AG04450 (cell line): ENCODE measurements at places on chromosomes 11 and 22.
A peak's percentile ranks its signal among the peaks of the same experiment; 100 is the strongest.

DNA sequence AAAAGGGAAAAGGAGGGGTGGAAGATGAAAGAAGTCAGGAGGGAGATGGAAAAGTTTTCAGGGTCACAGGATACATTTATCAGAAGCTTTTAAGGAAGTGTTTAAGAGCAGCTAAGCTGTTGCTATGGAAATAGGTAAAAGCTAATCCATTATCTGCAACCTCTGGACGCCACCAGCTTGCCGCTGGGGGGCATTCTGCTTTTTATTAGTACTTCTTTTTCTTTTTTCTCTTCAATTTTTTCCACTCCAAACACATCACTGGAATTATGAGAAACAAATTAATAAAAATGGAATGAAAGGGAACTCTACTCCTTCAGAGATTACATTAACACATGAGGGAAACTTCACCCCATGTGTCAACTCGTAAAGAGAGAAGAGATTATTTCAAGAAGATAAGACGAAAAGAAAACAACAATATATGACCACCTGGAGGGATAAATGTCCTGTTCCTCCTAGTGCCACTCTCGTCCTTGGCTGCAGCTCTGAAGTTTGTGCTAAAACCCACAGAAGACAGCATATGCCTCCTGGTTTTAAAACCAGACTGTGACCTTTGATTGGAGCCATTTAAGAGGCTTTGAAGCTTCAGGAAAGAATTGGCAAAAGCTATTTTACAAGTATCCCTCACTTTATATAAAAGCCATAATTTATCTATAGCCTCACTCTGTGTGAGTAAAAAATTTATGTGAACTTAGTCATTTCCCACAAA lies 972.8 kb downstream of the OPCML start:
- DNase-seq, result no peak

GRCh38 chr22:35582861-35583670 lies 34.1 kb downstream of the MB start:
- no peak for DNase-seq

DNA sequence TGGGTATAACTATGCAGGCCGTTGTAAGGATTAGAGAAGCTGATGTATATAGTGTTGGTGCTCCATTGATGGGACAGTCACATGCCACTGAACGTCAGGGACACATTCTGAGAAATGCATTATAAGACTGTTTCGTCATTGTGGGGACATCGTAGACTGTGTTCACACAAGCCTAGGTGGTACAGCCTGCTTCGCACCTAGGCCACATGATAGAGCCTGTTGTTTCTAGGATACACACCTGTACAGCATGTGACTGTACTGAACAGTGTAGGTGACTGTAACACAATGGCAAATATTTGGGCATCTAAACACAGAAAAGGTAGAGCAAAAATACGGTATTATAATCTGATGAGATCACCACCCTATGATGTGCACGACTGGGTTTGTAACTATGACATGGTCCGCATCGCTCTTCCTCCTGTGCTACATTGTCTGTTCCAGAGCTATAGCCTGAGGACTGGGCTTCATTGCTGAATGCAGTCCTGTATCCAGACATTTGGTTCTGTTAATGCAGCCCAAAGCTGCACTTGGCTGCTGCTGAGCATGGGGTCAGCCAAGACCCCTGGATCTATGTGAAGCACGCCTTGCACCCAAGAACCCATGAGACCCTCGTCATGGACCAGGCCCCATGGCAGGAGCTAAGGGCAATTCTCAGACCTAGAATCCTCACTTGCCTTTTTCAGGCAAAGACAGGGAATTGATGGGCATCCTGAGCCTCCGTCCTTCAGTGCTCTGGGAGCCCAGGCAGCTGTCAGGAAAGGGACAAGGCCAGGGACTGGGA lies 51.1 kb upstream of the THY1 start:
- no peak for DNase-seq

DNA sequence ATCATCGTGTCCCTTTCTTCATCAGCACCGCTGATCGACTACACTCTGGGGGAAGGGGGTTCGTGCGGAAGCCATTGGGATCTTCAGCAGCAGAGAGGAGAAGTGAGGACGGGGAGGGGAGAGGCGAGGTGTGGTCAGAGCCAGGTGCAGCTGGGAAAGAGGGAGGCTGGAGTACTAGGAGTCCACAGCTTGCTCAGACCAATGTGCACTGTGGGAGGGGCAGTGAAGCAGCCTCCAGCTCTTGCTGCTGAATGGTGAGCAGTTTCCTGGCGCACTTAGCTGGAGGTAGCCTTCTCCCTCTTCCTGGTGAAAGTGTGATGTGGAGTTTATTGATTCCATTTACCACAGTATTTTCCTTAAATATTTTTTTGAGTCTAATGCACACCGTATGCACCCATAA lies 99.0 kb upstream of the NECTIN1 start:
- DNase-seq, result no peak

GRCh38 chr11:117600234-117600783 lies 196.7 kb downstream of the DSCAML1 start:
- DNase-seq, result no peak

DNA sequence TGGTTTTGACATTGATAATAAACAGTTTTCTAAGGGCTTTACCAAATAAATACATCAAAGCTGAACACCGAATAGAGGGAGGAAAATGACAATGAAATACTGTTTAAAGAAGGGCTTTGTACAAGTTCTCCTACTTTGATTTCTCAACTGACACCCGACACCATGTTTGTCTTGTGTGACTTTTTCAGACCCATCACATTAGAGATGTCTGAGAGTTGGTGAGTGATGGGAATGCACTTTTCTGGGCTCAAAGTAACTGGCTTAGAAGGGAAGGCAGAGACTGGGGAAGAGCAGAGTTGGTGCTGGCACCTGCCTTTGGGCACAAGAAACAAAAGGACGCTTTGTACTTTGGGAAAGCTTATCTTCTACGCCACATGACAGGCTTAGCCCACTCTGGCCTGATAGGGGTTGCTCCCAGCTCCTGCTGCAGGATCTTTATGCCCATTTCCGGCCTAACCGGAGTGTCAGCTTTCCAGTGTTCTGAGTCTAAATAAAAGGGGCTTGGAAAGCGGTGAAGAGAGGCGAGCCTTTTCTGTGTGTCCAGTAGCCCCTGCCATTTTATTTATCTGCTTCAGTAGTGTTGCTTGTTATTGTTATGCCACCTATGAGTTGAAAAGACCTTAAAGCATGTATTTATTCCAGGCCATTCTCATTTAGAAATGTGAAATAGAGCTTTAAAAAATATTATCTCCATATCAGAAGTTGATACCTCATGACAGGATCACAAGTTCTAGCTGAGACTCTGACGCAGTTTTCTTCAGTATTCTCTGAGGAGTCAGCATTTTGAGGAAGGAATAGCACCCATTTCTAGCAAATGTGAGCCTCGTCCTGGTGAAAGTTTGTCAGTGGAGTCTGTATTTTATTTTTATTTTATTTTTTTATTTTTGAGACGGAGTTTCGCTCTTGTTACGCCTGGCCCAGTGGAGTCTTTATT lies 24.2 kb downstream of the KREMEN1 start:
- DNase-seq, result no peak

DNA sequence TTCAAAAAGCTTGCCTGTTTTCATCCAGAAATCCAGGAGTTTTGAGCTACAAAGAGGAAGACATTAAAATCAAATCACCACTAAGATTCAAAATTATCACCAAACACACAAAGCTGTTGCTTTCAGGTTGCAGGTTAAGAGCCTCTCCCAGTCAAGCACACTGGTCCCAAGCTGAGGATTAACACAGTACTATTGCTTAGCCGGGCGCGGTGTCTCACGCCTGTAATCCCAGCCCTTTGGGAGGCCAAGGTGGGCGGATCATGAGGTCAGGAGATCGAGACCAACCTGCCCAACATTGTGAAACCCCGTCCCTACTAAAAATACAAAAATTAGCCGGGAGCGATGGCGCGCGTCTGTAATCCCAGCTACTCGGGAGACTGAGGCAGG lies 1165.1 kb downstream of the LRRC4C start:
- no peak for DNase-seq

DNA sequence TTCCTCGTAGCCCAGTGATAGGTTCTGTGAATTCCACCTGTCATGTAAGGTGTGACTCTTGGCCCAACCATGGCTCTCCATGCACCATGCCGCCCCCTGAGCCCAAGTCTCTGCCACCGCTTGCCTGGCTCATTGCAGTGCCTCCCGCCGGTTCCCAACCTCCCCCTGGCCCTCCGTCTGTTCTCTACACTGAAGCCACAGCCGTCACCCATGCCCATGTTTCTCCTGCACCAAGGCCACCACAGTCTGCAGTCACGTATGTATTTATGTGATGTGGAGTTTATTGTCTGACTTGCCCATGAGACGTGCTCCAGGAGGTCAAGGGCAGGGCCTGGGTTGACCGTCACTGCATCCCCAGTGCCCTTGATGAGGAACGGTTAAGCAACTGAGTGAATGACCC lies 35.9 kb downstream of the PKNOX2 start:
- no peak for DNase-seq

DNA sequence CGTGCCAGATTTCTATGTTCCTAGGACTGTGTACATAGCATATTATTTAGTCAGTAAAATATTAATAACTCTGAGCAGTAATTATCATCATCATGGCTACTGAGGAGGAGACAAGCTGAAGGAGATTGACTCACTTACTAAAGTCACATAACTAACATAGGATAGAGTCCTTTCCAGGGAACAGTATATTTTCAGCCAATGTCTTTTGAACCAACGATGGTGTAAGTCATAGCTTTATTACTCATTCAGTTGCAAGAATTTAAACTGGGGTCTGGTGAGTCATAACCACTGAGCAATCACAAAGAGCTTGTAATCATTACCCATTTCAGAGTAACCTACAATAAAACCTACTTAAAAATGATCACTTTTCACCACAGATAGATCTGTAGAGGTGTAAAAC lies 1564.8 kb upstream of the TENM4 start:
- DNase-seq, result peak; percentile 63

- no peak for DNase-seq
Observed at GRCh38 chr22:49362211-49362839, 465.3 kb downstream of the BRD1 start.

DNA sequence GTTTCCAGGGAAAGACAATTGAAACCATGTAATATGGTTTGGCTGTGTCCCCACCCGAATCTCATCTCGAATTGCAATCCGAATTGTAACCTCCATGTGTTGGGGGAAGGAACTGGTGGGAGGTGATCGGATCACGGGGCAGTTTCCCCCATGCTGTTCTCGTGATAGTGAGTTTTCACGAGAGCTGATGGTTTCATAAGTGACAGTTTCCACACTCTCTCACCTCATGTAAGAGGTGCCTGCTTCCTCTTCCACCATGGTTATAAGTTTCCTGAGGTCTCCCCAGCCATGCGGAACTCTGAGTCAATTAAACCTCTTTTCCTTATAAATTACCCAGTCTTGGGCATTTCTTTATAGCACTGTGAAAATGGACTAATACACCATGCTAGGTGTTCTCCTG lies 148.3 kb upstream of the CADM1 start:
- DNase-seq, result no peak

- DNase-seq, result no peak
Observed at GRCh38 chr11:133816146-133816870, 29.0 kb downstream of the SPATA19 start.

DNA sequence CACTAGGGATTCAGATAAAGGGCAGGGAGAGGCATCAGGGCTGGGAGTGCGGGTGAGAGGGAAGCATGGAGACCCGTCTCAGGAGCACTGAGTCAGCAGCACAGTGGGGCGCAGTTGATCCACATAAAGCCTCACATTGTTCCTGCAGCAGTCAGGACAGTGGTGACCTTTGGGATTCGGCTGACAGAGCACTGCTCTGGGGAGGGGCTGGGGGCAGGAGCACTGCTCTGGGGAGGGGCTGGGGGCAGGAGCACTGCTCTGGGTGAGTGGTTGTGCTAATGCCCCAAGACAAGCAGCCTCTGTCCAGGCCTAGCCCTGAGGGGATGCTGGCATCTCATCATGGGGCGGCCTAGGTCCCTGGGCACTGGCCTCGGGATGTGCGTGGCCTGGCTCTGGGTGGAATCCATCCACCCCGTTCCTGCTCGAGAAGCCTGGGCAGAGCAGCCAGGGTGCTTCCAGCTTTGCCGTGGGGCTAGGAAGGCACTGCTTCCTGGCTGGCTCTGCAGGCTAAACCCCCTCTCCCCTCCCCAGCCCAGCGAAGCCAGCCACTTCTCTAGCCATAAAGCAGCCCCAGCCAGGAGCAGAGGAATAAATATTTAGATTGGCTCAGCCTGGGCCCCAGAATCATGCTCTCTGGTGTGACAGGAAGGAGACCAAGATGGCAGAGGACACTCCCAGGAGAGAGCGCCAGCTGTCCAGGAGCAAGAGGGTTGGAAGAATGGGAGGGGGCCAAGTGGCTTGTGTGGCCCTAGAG lies 7.3 kb downstream of the OAF start:
- no peak for DNase-seq

GRCh38 chr11:316891-317301 lies 3.1 kb downstream of the IFITM1 start:
- DNase-seq, result no peak

DNA sequence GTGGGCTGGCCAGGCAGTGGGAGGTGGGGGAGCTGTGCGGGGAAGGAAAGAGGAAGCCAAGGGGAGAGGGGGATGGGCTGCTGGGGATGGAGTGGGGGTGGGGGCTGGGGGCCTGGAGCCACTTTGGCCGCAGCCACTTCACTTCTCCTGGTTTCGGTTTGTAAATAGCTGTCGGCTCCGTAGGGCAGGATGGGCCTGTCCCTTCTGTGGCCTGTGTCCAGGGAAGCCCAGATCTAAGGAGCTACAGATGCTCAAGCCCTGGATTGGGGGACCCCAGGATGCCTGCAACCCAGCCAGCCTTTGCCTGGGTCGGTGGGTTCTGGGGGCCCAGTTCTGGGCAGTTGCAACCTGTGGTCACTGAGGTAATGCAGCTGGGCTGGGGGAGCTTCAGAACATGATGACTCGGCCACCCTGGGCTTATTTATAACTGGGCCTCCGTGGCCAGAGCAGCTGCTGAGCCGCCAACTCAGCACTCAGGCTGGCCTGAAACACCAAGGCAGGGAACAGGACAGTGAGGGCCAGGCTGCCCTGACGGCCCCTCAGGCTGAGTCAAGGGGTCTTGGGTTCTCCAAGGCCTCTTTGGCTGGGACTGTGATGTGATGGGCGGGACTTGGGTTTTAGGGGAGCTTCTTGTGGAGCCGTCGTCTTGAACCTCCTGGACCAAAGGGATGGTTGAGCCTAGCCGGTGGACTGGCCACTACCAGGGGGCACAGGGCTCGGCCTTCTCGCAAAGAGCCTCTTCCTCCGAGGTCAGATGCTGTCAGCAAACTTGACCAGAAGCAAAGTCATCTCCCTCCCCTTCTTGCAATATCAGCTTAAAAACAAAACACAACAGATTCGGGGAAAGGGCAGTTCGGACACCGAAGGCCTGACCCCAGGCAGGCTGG lies 15.0 kb upstream of the SLC39A13 start:
- peak; percentile 53 for DNase-seq

DNA sequence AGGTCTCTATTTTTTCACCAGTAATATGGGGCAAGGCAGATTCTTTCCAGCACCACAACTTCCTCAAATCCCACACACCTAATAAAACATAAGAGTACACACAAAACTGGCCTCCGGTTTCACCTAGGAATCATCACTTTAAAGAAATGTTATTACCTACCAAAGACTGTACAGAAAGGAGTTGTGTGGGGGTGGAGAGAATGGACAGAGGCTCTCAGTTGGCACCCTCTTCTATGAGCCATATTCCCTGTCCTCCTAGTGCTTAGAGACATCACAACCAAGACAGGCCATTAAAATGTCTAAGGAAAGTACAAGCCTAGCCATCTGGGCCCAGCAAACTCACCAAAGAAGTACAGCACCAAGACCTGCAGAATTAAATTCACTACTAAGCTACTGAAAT lies 56.1 kb downstream of the RBFOX2 start:
- DNase-seq, result no peak

GRCh38 chr11:210122-210802 lies 2.8 kb downstream of the RIC8A start:
- DNase-seq, result peak; percentile 66

- DNase-seq, result peak; percentile 4
Observed at GRCh38 chr11:96393753-96394348, 4.0 kb downstream of the JRKL start.

- DNase-seq, result no peak
Observed at GRCh38 chr11:46457659-46458424, 66.3 kb upstream of the CHRM4 start.
